ENCODE measurements at places on chromosomes 7 and 10. TPM values are rescaled to one million over a fixed set of nuclear protein-coding genes. Genes with fewer than 3 reads are reported as not detected.

GRCh38 chr7:4768597-4769569, 6.5 kb upstream of the AP5Z1 start:
- no peaks in the 10 kb centered on the region for H3K4me1 ChIP-seq
- ATAC-seq = no peak

TMEM225B gene
- total RNA-seq = 0.86 TPM

GRCh38 chr7:87170828-87171227, 18.6 kb downstream of the DMTF1 start:
- no peaks in the 10 kb centered on the region for H3K27me3 ChIP-seq
- peak overlapping the region; percentile 14 for H3K27ac ChIP-seq
- no peak overlapping the region for H3K4me3 ChIP-seq
- no peak for ATAC-seq
- H3K4me1 ChIP-seq = peaks cover 28% of the 10 kb centered on the region
- peaks cover 100% of the 10 kb centered on the region for H3K36me3 ChIP-seq

- H3K36me3 ChIP-seq = no peaks in the 10 kb centered on the region
- H3K4me3 ChIP-seq = no peak overlapping the region
- peaks cover 4% of the 10 kb centered on the region for H3K4me1 ChIP-seq
- H3K27me3 ChIP-seq = peaks cover 4% of the 10 kb centered on the region
- no peak overlapping the region for H3K27ac ChIP-seq
- ATAC-seq = no peak
Measured at GRCh38 chr10:96764425-96765060, 44.2 kb upstream of the PIK3AP1 start.

- ATAC-seq = no peak
- peaks cover 18% of the 10 kb centered on the region for H3K27me3 ChIP-seq
- no peak overlapping the region for H3K4me3 ChIP-seq
- H3K36me3 ChIP-seq = no peaks in the 10 kb centered on the region
Measured at GRCh38 chr7:156656598-156656997, 16.0 kb downstream of the RNF32 start.

SEC31B gene
- 67.0 TPM for total RNA-seq

DNA sequence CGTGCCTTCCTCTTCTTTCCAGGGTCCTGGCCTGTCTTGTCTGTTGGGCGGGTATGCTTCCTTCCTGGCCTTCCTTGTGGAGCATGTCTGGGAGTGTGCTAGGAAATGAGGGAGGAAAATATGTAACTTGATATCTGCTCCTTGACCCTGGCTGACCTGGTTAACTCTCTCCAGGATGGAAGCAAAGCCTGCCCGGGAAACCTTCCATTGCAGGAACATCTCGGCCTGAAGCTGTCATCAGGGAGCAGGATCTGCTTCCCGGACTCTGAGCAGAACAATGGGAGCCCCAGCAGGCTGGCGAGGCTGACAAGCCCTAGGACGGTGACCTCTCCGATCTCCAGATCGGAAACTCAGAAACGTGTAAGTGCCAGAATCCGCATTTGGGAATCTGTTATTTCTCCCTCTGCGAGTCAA, 340.3 kb downstream of the FRMD4A start:
- H3K36me3 ChIP-seq = no peaks in the 10 kb centered on the region
- H3K27me3 ChIP-seq = no peaks in the 10 kb centered on the region
- no peak overlapping the region for H3K4me3 ChIP-seq
- peaks cover 15% of the 10 kb centered on the region for H3K4me1 ChIP-seq
- no peak overlapping the region for H3K27ac ChIP-seq

GRCh38 chr7:145848691-145849090, 267.9 kb upstream of the CNTNAP2 start:
- no peak for ATAC-seq
- no peaks in the 10 kb centered on the region for H3K36me3 ChIP-seq
- H3K27me3 ChIP-seq = no peaks in the 10 kb centered on the region
- H3K4me1 ChIP-seq = no peaks in the 10 kb centered on the region

DNA sequence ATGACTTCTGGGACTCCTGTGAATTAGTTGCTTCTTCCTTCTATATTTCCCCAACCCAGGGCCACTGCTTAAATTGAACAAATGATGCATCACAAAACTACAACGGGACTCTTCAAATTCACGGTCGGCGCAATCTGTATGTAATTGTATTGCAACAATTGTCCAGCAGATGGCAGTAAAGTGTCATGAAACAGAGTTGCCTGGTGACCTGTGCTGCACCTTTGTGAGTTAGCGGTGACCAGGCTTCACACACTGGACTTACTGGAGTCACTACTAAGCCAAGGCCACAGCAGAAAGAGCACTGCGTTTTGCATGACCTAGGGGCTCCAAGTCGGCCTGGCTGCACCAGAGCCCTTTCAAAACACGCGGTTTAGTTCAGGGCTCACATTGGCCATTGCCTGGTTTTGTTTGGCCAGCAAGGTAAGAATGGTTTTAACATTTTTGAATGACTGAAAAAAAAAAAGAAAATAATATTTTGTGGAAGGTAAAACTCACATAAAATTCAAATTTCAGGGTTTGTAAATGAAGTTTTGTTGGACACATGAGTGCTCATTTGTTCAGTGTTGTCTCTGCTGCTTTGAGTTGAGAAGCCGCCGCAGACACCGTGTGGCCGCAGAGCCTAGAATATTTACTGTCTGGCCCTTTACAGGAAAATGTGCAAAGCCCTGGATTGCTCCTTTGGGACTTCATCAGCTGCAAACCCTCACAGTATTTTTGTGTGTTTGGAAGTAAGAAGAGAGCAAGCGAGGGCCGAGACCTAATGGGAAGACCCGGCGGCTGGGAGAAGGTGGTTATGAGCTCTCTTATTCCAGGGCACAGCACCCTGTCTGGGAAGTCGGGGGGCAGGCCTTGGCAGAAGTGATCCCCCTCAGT, 23.2 kb upstream of the ZNF32 start:
- no peaks in the 10 kb centered on the region for H3K4me1 ChIP-seq
- H3K27ac ChIP-seq = no peak overlapping the region
- peak; percentile 72 for ATAC-seq

ITPRID1 gene
- not detected for total RNA-seq

CXCL12 gene
- 0.35 TPM for total RNA-seq

DNA sequence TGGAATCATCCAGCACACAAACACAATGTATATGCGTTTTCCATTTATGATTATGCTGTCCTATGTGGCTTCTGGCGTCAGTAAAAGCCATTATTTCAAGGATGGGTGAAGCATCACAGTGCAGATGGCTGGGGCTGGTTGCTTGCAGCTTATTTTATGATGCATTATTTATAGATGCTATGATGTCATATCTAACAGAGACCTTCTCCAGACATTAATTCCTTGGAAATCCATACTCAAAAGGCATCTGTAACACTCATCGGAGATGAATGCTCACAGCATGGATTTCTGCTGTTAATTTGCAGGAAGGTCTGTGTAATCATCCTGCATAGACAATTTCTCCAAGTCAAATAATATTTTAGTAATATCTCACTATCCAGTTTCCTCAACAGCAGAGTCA, 7.2 kb downstream of the RGS10 start:
- H3K4me3 ChIP-seq = peak overlapping the region; percentile 92
- no peaks in the 10 kb centered on the region for H3K27me3 ChIP-seq
- peak overlapping the region; percentile 96 for H3K27ac ChIP-seq
- H3K4me1 ChIP-seq = peaks cover 64% of the 10 kb centered on the region

Data from activated T-helper 17 cell treated with anti-CD3 and anti-CD28 coated beads, Interleukin-2, amount 50 U/mL, for 72 hours (primary cell).